Activated T-cell treated with anti-CD3 and anti-CD28 coated beads for 1 hour (primary cell): ENCODE measurements at places on chromosomes 2 and 18.

GRCh38 chr2:226002438-226002837, 602.9 kb downstream of the NYAP2 start:
- no peak for DNase-seq

GRCh38 chr18:54052259-54052658, 172.2 kb downstream of the MBD2 start:
- DNase-seq, result no peak

DNA sequence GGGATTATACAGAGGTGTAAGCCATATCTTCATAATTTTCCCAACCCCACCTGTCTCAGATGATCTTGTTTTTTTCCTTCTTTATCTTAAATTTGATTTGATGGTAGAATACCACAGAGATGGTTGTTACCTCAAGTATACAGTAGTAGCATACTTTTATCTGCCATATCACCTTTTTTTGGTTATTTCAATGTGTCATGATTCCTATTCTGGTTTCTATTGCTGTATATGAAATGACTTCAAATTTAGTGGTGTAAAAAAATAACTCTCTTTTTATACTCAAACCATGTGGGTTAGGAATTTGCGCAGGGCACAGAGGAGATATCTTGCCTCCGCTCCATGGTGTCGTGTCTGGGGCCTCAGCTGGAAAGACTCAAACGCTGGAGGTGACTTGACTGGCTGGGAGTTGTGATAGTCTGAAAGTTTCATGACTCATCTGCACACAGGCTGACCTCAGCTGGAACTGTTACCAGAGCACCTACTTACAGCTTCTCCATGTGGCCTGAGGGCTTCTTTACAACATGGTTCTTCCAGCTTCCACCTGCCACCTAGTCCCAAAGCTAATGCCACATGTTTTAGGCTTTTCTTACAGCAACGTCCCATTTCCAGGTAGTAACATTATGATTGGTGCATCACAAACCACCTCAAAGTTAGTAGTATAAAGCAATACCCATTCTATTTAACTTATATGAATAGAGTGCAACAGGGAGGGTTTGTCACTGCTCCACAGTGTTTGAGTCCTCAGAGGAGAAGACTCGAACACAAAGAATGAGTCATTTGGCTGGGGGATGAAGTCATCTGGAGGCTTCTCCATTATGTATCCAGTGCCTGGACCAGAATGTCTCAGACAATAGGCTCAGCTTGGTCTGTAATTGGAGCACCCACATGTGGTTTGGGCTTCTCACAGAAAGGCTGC, 82.3 kb upstream of the XPO1 start:
- no peak for DNase-seq

DNA sequence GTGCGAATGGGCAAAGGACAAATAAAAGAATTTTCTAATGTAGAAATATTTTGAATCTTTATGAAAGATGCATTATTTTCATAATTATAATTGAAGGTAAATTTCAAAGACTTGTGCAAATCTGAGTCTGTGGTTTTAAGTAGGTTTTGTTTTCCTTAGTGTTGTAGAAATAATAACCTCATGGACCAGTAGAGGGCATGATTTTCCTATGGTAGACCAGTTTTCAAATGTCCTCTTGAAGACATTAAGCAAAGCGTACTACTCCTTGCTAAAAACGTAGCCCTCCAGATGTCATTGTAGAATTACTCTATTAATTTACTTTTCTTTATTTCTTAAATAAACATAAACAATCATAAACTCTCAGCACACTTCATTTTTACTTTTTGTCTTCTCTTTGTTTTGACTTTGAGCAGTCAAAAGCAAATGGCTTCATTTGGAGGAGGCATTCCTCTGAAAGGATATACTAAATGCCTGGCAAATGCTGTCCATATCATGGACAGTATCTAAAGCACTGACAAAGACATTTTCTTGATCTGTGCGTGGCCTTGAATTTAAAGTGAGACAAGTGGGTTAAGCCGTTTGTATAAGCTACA, 85.8 kb upstream of the FAM237A start:
- DNase-seq, result no peak

- no peak for DNase-seq
These were observed 5.7 kb downstream of the GFPT1 start for GRCh38 chr2:69381337-69381737.
